Fibroblast of pulmonary artery (primary cell): ENCODE measurements at places on chromosomes 7 and 10.
A peak's percentile ranks its signal among the peaks of the same experiment; 100 is the strongest.

DNA sequence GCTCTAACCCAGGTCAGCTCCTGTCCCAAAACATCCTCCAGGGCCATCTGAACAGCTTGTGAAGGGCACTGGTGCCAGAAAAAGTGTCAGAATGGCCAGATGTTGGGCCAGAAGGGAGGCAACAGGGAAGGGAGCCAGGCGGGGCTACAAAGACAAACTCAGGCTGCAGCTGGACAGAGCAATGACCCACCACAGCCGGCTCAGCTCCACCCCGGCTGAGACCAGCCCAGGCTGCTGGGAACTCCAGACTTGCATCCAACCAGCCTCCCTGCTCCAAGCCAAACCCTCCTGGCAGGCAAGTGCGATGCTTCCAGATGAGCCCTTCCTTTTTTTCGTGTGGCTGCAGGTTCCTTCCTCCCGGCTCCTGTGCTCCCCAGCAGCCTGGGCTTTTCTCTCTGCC, 466.9 kb downstream of the PTPRN2 start:
- no peak for DNase-seq

GRCh38 chr7:5591278-5591874, 167.7 kb upstream of the TNRC18 start:
- peak; percentile 82 for DNase-seq

DNA sequence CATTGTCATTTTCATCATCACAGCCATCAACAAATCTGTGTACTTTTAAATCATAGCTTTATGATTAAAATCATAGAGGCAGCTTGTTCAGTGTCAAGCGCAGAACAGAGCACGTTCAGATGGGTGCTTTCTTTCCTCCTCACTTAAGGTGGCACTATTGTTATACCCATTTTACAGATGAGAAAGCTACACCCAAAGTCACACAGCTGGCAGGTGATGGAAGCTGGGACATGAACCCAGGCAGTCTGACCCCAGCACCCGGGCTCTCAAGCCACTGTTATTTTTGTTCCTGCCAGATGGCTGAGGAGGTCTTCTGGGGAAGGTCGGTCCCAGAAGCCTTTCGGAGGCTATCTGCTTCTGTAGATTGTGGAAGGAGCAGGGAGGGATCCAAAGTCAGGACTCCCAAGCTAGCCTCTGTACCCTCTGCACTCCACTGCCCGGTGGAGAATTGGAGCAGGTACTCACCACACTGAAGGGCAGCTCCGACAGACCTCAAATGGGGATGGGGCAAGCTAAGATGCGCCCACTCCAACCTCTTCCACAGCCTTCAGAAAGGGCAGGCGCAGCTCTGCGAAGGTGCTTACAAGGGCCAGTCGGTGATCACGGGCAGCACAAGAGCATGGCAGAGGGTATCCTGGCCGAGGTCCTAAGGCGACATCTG, 610 bp downstream of the AVPI1 start:
- peak; percentile 14 for DNase-seq

GRCh38 chr10:86385806-86386205, 19.2 kb upstream of the GRID1 start:
- DNase-seq: no peak

- peak; percentile 35 for DNase-seq
Measured at GRCh38 chr7:97971120-97971989, 18.6 kb downstream of the OCM2 start.

- DNase-seq: peak; percentile 66
Measured at GRCh38 chr10:100209303-100209702, 20.1 kb downstream of the CHUK start.

GRCh38 chr10:77855404-77856155, 71.0 kb downstream of the DLG5 start:
- no peak for DNase-seq
